ENCODE measurements at places on chromosomes 11 and 22.

- no peak for DNase-seq
Measured at GRCh38 chr11:132674151-132674550, 858.1 kb downstream of the OPCML start.

DNA sequence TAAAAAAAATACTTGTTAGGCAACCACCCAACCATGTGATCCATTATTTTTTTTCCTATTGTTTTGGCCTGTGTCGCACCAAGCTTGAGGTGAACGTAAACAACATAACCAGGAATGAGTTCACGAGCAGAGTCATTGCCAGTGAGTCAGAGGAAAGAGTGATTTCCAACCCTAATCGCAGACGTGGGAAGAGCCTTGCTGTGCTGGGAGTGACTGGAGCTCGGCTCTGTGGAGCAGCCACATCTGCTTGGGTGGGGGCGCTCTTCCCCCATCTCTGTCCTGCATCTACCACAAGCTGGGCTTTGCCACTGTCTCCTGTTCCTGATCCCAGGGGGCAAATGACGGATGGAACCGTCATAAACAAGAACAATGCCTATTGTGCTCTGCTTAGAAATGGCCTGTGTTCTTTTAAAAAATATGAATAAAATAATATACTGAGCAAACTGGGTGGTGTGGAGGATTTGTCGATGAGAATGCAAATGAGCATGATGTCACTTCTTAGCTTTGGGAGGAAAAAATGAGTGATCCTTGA lies 210.0 kb downstream of the KIRREL3 start:
- no peak for DNase-seq

- DNase-seq, result no peak
Measured at GRCh38 chr22:49925525-49926128, 7.2 kb downstream of the CRELD2 start.

GRCh38 chr11:79116600-79116999 lies 324.2 kb downstream of the TENM4 start:
- no peak for DNase-seq

DNA sequence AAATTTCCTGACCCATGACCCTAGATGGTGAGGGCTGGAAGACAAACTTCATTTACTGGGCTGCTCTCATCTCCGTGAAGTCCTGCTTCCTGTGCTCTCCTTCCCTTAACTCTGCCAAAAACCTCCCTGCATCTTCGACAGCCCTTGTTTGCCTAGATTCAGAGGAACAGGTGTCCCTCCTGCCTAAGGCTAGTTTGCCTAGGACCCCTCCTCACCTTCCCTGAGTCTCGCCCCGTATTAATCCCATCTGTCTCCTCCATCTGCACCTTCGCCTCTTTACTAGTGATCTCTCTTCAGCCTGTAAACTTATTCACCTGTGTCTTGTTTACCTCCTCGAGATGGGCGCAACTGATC lies 33.1 kb downstream of the EIF3F start:
- DNase-seq, result no peak

DNA sequence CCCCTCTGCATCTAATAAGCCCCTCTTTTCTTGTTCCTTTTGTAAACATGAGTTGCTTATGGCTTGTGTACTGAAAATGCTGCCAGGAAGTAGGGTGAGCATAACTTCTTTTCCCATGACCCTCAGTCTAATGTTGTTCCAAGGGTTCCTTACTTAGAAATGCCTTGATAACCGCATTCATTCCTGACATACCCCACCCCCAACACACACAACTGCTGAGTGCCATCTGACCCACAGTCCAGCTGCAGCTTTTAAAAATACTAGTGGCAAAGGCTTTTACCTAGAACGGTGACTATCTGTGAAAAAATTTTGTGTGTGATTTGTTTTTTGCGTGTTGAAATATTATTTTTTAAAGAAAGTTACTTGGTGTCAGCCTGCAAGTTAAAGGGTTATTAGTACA lies 52.6 kb downstream of the ARHGAP42 start:
- DNase-seq, result no peak

DNA sequence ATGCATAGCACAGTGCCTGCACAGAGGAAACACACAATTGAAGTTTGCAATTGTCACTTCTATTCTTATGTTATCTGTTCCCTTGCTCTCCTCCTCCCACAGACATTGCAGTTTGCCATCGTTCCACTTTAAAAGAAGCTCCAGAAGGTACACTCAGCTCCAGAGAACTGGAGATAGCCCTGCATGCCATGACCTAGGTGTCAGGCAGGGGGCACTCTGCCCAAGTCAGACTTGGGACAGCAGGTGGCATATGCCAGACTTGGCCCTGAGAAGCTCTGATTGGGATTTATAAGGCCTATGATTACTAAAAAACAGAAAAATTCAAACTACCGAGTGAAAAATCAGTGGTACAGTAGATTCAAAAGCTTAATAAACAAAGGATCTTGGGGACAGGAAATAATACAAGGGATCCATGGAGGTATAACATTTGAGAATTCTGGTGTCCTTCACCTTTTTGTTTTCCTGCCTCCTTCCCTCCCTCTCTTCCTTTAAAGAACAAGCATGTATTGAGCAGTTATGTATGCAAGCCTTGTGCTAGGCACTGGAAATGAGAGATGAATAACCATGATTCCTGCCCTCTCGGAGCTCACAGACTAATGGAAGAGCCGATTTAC lies 40.0 kb downstream of the TENM4 start:
- DNase-seq, result peak; percentile 28

DNA sequence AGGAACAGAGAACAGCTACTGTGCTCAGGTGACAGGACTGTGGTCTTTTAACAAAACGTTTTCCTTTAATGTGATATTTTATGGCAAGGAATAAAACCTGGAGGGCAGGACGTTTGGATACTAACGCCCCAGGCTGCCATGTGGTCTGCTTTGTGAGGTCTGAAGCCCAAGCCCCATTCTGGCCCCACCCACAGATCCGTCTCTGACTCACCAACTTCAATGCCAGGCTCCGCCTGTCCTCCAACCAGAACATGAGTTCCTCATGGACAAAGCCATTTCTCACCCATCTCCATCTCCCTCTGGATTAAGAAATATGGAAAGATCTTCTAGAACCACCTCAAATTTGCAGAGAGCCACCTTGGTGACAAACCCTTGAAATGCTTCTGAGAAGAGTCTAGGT lies 148.8 kb downstream of the CRYBB2 start:
- no peak for DNase-seq

DNA sequence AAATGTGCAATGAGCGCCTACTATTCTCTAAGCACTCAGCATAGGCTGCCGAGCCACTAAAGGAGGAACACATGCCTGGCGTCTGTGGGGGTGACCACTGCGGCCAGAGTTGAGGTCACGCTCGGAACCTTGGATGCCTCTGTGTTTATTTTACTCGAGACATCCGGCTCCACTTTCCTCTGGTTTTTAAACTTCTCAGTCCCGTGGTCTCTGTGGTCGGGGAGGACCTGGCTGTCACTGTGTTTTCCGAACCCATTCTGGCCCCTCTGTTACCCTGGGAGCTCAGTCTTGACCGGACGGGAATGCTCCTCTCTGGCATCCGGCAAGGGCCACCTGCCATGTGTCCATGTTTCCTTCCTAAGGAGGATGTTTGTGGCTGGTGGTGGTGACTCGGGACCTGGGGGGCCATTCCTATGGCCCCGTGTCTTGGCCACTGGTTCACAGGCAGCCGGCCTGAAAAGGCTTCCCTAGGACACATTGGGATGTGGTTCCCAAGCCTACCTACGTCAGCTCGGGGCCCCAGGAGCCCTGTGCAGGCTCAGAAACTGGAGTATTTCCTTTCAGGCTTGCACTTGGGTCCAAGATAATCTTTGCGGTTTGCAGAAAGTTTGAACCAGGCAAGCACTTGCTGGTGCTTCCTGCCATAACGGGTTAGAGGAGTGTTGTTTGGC lies 46.7 kb upstream of the PARVG start:
- DNase-seq, result no peak

- no peak for DNase-seq
Measured at GRCh38 chr11:57541169-57541568, 3.8 kb downstream of the SMTNL1 start.

GRCh38 chr11:68935066-68935465 lies 31.4 kb downstream of the IGHMBP2 start:
- DNase-seq, result no peak

DNA sequence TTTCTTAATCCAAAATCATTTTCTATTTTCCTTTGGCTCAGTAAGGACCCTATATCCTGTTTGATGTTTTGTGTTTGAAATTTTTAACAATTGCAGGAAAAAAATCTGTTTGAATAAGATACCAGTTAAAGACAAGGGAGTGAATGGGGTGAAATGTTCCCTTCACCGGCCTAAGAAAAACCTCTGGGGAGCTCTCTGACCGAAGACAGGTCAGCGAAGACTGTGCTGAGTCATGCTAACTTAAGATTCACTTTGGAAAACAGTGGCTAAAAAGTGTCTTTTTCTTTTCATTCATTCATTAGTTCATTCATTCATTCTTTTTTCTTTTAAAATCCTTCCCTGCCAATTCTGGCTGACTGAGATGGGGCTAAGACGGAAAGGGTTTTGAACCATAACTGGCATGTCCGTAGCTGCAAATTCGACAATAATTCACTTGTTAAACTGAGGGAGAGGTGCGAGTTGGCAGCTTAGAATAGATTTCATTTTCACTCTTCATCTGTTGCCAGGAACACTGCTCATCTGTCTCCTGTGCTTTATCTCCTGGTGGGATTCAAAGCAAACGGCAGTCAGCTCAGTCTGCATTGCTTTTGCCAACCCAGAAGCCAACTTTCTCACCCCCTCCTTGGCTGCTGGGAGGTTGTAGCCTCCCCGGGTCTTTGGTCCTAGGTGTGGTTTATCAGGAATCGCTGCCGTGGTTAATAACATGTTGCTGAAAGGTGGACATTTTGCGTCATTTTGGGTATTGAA lies 434.0 kb upstream of the LARGE1 start:
- DNase-seq, result no peak

GRCh38 chr22:16131918-16132317 lies 442.1 kb downstream of the POTEH start:
- DNase-seq, result no peak

DNA sequence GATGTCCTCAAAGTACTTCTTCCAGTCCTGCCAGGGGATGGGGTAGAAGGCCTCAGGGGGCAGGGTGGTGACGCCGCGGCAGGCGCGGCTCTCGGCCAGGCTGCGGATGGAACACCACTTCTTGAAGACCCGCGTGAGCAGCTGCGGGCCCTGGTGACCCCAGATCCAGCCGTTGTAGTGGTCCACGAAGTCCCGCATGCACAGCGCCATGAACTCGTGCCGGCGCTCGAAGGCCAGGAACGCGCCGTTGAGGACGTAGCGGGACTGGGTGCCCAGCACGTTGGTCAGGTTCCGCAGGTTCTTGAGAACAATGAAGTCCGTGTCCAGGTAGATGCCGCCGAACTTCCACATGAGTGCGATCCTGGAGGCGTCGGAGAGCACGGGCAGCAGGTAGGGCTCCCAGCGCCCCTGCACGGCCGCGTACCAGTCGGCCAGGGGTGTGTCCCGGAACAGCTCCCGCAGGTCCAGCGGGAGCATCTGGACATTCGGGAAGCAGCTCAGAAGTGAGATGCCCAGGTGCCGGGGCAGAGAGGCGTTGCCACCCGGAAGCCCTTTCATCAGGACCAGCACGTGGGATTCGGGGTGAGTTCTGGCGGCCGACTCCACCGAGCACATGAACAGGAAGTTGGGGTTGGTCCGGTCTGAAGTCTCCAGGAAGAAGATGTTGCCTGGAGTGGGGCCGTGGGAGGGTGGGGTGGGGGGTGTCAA lies 27.5 kb downstream of the A4GALT start:
- DNase-seq, result no peak

GRCh38 chr11:61173456-61173855 lies 12.2 kb upstream of the VPS37C start:
- DNase-seq, result peak; percentile 44

- DNase-seq, result peak; percentile 42
Measured at GRCh38 chr11:65113361-65113756, 1.7 kb downstream of the TM7SF2 start.

DNA sequence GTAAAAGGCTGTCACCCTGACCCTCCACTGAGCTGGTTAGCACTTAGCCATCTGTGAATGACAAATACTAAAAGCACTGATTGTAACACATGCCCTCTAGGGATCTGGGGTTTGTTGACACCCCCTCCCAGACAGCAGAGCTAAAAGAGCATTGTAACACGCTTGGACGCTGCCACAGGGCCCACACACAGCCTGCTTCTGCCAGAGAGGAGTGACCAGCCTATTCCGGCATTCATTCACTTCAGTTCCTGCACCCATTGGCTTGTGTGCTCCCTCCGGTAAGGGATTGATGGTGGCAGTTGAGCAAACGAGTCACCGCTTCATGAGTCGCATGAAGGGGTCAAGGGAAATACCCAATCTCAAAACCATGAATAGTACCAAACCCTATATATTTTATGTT lies 15.8 kb downstream of the OR10D3 start:
- no peak for DNase-seq

DNA sequence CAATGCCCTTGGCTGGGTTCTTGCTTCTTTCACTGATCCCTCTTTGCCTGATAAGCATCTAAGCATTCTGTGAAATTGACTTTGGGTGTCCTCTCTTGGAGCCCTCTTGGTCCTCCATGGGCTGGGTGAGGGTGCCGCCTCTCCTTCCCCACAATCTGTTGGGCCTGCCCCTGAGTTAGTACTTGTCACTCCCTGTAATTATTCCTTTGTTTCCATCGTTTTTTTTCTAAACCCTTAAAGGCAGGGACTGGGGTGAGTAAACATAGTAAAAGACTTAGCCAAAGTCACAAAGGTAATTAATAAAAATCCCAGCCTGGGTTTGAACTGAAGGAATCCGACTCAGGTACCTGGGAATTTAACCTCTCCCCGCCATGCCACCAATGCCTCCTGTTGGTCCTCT lies 188.1 kb downstream of the MYO18B start:
- no peak for DNase-seq

- no peak for DNase-seq
Measured at GRCh38 chr11:120134106-120134930, 3.6 kb downstream of the TRIM29 start.

GRCh38 chr22:46259374-46259773 lies 3.8 kb downstream of the PKDREJ start:
- no peak for DNase-seq

- DNase-seq, result no peak
Measured at GRCh38 chr11:64659417-64660144, 63.4 kb downstream of the NRXN2 start.

GRCh38 chr11:2475136-2475918 lies 30.5 kb downstream of the KCNQ1 start:
- DNase-seq, result no peak

- no peak for DNase-seq
Measured at GRCh38 chr11:47413908-47414684, 5.7 kb downstream of the SLC39A13 start.

- no peak for DNase-seq
Measured at GRCh38 chr11:57618438-57618837, 21.0 kb downstream of the SERPING1 start.

GRCh38 chr11:13782390-13783075 lies 114.1 kb downstream of the FAR1 start:
- no peak for DNase-seq

GRCh38 chr11:126039485-126040271 lies 23.0 kb downstream of the CDON start:
- DNase-seq, result no peak

- DNase-seq, result no peak
Measured at GRCh38 chr11:120473503-120473902, 38.0 kb upstream of the GRIK4 start.

DNA sequence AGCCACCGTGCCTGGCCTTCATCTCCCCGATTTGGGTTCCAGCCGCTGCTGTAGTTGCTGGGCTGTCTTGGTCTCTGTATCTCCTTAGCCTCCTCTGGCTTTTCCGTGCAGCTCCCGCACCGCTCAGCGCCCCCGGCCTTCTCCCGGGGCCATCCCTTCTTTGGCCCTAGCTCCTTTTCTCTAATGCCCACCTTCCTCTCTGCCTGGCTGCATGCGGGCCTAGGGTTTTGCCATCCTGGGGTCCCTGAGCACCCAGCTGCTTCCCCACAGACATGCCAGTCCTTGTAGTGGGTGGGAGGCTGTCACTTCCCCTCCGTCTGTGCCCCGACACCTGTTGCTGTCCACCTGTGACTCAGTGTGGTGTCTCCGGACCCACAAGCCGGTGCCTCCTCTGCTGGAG lies 36.4 kb downstream of the KCNJ4 start:
- DNase-seq, result no peak

All from SHP77 (cell line).